ENCODE measurements at places on chromosomes 11 and 22. TPM values are rescaled to one million over a fixed set of nuclear protein-coding genes. Genes with fewer than 3 reads are reported as not detected.

The C22orf23 gene
- 0.54 TPM for total RNA-seq

- DNase-seq = no peak
- no peak overlapping the region for H3K4me3 ChIP-seq
- H3K27me3 ChIP-seq = no peaks in the 10 kb centered on the region
- no peaks in the 10 kb centered on the region for H3K36me3 ChIP-seq
- peaks cover 15% of the 10 kb centered on the region for H3K4me1 ChIP-seq
- H3K27ac ChIP-seq = no peak overlapping the region
Observed at GRCh38 chr11:117073539-117073938, 24.7 kb downstream of the SIK3 start.

- no peaks in the 10 kb centered on the region for H3K27me3 ChIP-seq
- no peak overlapping the region for H3K27ac ChIP-seq
- DNase-seq = no peak
Observed at GRCh38 chr22:20095521-20095920, 15.5 kb downstream of the DGCR8 start.

DNA sequence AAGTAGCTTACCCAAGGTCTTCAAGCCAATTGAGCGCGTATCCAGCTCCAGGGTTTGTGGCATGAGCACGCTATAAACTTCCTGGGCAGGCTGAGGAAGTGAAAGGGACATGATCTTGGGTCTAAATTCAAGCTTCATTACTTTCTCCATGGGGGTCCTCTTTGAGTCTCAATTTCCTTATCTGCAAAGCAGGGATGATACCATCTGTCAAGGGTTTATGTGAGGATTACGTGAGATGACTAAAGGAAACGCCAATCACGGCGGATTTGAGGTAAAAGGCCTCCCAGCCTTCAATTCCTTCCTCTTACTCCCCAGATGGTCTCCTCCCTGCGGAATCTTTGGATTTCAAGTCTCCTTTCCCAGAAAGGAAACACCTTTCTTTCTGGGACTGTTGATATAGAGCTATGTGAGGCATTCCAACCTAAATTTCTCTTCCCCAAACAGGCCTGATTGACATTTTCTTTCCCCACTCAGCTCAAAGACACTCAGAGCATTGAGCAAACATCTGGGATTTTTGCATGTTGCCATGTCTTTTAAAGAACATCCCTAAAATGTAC is 474.4 kb downstream of the INSC start:
- no peak for DNase-seq
- no peaks in the 10 kb centered on the region for H3K27me3 ChIP-seq
- H3K4me3 ChIP-seq = no peak overlapping the region
- H3K36me3 ChIP-seq = peaks cover 4% of the 10 kb centered on the region
- no peak overlapping the region for H3K27ac ChIP-seq
- no peaks in the 10 kb centered on the region for H3K4me1 ChIP-seq

The HBG2 gene
- total RNA-seq = not detected

DNA sequence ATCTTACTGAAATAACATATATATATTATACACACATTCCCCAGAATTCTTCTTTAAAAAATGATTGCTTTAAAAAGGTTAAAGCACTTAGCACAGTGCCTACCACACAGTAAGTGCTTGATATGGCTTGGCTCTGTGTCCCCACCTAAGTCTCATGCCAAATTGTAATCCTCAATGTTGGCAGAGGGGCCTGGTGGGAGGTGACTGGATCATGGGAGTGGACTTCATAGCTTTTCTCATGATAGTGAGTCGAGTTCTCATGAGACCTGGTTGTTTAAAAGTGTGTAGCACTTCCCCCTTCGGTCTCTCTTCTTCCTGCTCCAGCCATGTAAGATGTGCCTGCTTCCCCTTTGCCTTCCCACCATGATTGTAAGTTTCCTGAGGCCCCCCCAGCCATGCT is 6.2 kb downstream of the CRYAB start:
- no peak overlapping the region for H3K4me3 ChIP-seq
- H3K36me3 ChIP-seq = no peaks in the 10 kb centered on the region
- no peak for DNase-seq
- no peaks in the 10 kb centered on the region for H3K4me1 ChIP-seq

DNA sequence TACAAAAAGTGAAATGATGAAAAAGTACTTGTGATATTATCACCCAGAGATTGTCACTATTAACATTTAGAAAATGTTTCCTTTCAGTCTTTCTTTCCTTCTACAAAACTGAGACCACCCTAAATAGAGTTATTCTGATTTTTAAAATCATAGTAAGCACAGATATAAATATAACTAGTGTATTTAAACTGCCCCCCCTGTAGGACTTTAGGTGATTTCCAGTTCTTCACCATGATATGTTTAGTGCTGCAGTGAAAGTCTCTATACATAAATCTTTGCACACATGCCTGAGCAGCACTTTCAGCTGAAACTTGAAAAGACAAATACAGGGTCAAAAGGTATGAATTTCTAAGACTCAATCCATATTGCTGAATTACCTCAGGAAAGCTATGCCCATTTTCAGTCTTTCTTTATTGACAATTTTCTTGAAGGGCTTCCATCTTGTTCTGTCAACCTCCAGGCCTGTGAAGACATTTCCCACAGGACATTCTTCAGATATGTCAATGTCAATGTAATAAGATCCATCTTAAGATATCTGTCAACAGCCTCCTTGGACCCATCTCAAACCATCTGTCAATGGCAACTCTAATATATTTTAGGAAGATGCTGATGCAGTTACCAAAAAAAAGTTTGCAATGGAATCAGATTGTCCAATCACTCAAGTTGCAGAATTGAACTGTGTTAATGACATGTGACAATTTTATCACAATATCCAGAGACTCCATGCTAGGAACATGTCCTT is 30.8 kb upstream of the LDLRAD3 start:
- no peak for DNase-seq
- H3K36me3 ChIP-seq = no peaks in the 10 kb centered on the region
- H3K27ac ChIP-seq = no peak overlapping the region
- H3K4me3 ChIP-seq = no peak overlapping the region
- H3K27me3 ChIP-seq = no peaks in the 10 kb centered on the region
- H3K4me1 ChIP-seq = no peaks in the 10 kb centered on the region

DNA sequence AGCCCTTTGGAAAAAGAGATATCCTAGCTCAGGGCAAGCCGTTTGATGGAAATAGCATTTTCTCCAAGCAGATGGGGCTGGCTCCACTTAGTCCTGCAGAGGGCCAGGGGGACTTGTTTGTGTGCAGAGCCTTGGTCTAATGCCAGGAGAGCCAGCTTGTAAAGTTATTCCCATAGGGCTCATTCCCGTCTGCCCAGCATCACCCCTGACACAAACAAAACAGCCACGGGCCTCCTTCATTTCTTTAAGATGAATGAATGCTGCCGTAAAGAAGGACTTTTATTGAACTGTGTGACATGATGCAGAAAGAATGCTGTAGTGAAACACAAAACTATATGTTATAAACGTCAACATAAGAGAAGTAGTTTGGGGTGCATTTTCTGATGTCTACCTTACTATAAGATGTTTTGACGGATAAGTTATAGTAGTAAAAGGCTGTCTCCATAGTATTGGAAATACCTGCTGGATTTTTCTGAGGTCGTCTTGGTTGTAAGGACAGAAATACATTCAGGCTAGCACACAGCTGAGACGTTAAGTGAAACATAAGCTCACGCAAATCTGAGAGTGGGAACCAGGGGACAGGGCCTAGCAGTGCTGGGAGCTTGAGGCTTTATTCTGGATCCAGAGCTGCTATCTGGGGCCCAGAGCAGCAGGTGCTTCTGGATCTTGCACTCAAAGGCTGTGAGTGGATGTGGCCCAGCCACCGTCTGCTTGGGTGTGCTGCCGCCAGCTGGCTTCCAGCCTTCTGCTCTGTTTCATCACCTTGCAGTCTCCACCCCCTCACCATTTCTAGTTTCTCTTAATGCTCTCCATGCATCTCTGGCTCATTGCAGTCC is 53.3 kb downstream of the NCAM1 start:
- DNase-seq = no peak
- H3K27ac ChIP-seq = no peak overlapping the region
- H3K4me1 ChIP-seq = no peaks in the 10 kb centered on the region
- no peaks in the 10 kb centered on the region for H3K36me3 ChIP-seq

The FJX1 gene
- total RNA-seq = 14.2 TPM

DNA sequence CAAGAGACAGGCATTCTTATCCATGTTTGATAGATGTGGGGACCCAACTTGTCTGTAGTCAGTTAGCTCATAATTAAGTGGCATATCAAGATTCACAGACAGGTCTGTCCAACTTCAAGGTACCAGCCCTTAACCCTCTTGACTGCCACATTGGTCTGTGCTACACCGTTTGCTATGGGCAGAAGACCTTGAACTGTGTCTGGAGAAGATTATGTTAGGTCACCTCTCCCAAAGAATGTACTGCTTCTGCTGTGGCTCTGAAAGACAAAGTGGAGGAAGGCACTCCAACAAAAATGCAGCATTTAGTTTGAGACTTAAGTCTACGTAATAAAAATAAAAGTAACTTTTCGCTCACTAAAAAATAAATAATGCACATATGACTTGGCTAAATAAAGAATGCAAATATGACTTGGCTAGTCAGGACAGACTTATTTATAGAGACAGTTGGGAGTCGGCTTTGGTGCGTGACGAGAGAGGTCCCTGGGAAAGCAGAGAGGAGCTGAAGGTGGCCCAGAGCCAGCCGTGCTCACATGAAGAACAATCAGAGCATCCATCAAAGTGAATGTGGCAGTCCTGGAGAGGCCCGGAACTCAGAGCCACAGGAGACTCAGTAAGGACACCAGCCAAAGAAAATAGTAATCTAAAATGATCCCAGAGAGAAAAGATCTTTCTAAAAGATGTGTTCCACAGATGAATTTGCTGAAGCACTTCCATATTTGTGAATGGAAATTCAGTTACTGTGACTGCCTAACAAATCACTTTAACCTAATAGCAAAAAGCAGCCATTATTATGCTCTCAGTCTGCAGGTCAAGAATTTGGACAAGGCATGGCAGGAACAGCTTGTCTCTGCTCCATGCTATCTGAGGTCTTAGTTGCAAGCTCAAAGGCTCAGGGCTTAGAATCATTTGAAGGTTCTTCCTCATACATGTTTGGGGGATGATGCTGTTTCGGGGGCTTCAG is 35.0 kb downstream of the CWC15 start:
- H3K4me3 ChIP-seq = no peak overlapping the region
- H3K27me3 ChIP-seq = no peaks in the 10 kb centered on the region
- H3K36me3 ChIP-seq = no peaks in the 10 kb centered on the region
- no peak for DNase-seq

DNA sequence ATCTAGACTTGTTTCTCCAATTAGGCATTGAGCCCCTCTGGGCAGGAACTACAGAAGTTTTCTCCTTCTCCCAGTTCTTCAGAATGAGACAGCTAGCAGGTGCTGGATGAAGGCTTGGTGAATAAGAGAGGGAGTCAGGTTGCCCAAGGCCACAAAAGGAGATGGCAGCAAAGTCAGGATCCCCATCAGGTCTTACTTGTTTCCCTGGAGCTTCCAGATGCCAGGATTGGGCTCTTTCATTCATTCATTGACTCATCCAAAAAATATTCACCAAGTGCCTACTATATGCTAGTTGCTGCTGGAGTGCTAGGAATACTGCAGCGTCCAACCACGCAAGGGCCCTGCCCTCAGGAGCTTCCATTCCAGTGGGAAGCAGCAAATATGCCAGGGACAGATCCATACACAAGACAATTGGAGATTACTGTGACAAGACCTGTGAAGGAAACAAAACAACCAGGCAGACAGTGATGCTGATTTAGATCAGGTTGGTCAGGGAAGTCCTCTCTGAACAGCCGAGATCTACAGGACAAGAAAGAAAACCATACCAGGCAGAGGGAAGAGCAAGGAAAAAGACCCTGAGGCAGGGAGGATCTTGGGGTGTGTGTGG is 24.6 kb upstream of the LMO1 start:
- H3K4me1 ChIP-seq = peaks cover 9% of the 10 kb centered on the region
- no peak for DNase-seq
- H3K36me3 ChIP-seq = no peaks in the 10 kb centered on the region
- H3K4me3 ChIP-seq = no peak overlapping the region
- no peaks in the 10 kb centered on the region for H3K27me3 ChIP-seq
- no peak overlapping the region for H3K27ac ChIP-seq

DNA sequence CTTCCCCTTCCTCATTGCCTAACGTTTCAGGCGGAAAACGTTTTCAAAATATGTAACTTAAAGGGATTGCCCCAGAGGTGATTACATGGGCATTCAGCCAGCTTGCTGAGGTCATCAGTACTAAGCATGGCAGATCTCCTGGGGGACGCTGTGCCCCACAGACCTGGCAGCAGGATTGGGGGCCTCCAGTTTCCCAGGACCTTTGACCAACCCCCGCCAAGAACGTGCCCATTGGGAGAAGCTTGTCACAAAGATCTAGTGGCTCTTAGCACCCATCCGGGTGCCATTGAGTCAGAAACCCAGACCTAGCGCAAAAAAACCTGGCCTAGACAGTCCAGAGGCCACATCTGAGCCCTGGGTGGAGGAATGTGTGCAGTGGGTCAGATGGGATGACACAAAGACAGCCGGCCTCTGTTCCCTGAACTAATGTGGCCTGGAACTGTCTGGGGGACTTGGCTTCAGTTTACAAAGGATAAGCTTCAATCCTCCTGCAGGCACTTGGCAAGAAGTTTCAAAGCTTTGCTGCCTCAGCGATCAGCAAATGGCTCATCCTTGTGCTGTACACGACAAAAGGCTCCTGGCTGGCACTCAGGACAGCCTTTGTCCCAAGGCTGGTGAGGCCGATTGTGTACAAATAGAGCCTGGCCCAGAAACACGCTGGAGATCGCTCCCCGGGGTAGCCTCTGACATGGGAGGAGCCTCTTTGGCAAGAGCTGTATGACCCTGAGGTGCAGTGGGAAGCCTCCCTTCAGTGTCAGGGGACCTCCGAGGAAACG is 9.5 kb downstream of the C1QTNF6 start:
- no peaks in the 10 kb centered on the region for H3K4me1 ChIP-seq
- H3K36me3 ChIP-seq = no peaks in the 10 kb centered on the region
- no peak overlapping the region for H3K27ac ChIP-seq

DNA sequence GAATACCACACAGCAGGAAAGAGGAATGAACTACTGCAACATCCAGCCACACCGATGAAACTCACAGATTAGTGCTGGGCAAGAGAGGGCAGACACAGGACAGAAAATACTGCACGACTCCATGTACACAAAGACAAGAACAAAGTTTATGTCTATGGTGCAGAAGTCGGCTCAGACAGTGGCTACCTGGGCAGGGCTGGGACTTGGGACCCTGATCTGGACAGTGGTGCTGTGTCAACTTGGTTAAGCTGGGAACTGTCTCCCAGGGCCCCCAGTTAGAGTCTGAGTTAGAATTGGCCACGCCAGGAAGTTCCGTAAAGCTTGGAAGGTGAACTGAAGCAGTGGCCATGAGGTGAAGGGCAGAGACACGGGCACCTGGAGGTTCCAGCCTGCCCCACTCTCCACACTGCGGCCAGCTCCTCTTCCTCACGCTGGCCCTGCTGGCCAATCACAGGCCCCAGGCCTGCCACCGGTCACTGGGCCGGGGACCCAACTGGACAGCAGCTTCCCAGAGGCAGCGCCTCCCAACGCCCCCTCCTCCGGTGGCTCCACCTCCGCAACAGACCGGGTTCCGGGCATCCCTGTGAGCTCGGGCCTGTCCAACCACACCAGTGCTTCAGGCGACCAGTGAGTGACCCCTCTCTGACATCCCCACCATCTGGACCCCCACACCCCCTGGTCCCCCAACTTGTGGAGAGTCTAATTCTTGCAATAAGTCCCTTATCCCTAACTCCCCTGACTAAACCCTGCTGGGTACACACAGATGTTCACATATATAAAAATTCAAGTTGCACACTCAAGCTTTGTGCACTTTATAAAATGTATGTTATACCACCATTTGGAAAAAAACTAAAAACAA is 93.7 kb downstream of the MICAL3 start:
- H3K4me3 ChIP-seq = no peak overlapping the region
- no peak overlapping the region for H3K27ac ChIP-seq
- no peak for DNase-seq
- H3K4me1 ChIP-seq = no peaks in the 10 kb centered on the region
- H3K27me3 ChIP-seq = no peaks in the 10 kb centered on the region

The OR2AG1 gene
- not detected for total RNA-seq
